ENCODE measurements at places on chromosomes 4 and X. TPM values are rescaled to one million over a fixed set of nuclear protein-coding genes. Genes with fewer than 3 reads are reported as not detected.

GRCh38 chr4:36747277-36748129 is 466.1 kb downstream of the DTHD1 start:
- no peaks in the 10 kb centered on the region for H3K4me1 ChIP-seq
- no peaks in the 10 kb centered on the region for H3K36me3 ChIP-seq
- DNase-seq: no peak
- H3K27ac ChIP-seq: no peak overlapping the region
- no peak overlapping the region for H3K4me3 ChIP-seq
- H3K27me3 ChIP-seq: no peaks in the 10 kb centered on the region

The ART3 gene
- not detected for total RNA-seq

The CWH43 gene
- total RNA-seq: not detected

DNA sequence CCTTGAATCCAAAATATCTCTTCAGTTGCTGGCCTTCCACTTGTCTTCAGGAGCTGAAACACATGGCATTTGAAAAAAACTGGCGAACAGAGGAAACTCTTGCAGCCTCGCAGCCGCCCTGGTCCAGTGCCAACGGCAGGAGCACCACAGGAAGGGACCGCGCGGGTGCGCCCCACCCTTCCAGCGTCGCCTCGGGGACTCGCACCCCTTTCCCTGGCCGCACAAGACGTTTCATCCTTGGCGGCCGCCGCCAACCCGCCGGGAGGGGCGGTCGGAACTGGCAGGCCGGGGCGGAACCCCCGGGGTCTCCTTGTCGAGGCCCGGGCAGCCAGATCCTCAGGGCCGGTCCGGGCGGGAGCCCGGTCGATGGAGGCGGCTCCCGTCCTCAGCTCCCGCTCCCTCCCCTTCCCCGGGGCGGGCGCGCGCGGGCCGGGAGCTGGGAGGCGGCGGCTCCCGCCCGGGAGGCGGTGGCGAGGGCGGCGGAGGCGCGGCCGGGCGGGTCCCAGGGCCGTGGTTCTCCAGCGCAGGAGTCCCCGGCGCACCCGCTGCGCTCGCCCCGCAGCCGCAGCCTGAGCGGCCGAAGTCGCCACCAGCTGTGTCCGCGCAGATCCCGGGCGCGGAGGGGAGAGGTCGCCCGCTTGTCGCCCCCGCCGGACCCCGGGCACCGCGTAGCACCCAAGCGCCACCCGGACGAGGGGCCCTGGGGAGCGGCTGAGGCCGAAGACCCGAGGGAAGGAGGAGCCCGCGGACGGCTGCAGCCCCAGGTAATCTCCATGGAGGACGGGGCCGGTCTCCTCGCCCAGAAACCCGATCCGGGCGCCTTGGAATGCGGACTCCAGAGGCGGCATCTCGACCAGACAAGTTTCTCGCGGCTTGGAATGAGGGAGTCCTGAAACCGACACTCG is 886 bp upstream of the NDST3 start:
- H3K27ac ChIP-seq: no peak overlapping the region
- H3K36me3 ChIP-seq: no peaks in the 10 kb centered on the region

DNA sequence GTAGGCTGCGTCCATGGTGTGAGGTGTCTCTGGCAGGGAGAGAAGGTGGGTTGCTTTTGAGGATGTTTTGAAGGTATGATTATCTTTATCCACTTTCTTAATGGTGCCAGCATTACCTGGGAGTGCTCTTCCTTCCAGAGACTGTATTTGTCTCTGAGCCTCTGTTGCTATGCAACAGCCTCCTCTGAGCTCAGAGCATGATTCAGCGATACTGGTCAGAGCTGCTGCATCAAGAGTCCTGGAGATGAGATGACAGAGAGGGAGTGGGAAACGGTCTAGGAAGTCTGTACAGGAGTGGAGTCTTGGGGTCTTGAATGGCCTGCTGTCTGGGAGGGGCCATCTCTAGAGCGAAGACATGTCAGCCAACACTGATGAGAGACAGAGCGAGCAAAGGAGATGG is 104.4 kb upstream of the RAB40AL start:
- H3K27me3 ChIP-seq: no peaks in the 10 kb centered on the region
- no peak overlapping the region for H3K4me3 ChIP-seq
- no peak for DNase-seq
- H3K27ac ChIP-seq: no peak overlapping the region
- no peaks in the 10 kb centered on the region for H3K36me3 ChIP-seq

- H3K4me3 ChIP-seq: no peak overlapping the region
- no peaks in the 10 kb centered on the region for H3K4me1 ChIP-seq
- no peaks in the 10 kb centered on the region for H3K36me3 ChIP-seq
Observed at GRCh38 chr4:112531146-112531545, 15.2 kb upstream of the NEUROG2 start.

The ADH6 gene
- not detected for total RNA-seq

DNA sequence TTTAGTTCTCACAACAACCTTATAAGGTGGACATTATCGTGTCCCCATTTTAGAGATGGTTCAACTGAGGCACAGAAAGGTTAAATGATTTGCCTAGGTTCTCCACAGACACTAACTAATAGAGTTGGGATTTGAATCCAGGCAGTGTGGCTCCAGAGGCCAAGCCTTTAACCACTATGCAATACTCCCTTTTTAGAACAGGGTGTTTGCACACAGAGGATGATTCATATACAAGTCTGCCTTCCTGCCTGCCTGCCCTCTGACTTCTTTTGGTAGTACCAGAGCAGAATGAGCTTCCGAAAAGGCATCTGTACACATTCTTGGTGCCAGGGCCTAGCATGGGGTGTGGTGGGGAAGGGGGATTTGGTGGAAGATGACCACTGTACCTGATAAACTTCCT is 150.8 kb upstream of the ARHGEF9 start:
- no peaks in the 10 kb centered on the region for H3K27me3 ChIP-seq
- DNase-seq: no peak
- no peaks in the 10 kb centered on the region for H3K4me1 ChIP-seq
- H3K27ac ChIP-seq: no peak overlapping the region

The DCX gene
- not detected for total RNA-seq

DNA sequence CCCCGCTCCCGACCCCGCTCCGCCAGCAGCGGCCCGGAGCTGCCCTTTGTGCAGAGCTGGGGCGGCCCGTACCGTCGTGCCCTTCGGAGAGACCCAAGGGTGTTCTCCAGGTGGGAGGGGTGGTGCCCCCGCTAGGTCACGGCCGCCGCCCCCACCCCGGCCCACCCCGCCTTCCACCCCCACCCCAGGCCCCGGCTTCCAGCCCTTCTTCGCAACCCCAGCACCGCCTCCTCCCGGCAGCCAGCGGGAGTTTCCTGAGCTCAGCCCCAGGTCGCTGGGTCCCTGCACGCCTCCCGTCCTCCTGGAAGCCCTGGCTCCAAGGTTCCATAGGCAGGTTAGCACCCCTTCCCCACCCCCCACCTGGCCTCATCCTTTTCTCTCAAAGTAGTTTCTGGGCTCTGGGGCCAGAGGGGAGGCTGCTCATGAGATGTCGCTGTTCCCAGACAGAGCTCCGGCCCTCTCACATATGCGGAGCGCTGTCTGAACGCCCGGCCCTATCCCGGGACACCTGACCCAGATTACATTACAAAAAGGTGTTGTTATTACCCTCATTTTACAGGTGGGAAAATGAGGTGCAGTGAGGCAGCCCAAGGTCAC is 25.2 kb upstream of the FGFR3 start:
- no peak for DNase-seq
- no peaks in the 10 kb centered on the region for H3K27me3 ChIP-seq
- H3K4me1 ChIP-seq: no peaks in the 10 kb centered on the region
- no peak overlapping the region for H3K4me3 ChIP-seq
- no peaks in the 10 kb centered on the region for H3K36me3 ChIP-seq

DNA sequence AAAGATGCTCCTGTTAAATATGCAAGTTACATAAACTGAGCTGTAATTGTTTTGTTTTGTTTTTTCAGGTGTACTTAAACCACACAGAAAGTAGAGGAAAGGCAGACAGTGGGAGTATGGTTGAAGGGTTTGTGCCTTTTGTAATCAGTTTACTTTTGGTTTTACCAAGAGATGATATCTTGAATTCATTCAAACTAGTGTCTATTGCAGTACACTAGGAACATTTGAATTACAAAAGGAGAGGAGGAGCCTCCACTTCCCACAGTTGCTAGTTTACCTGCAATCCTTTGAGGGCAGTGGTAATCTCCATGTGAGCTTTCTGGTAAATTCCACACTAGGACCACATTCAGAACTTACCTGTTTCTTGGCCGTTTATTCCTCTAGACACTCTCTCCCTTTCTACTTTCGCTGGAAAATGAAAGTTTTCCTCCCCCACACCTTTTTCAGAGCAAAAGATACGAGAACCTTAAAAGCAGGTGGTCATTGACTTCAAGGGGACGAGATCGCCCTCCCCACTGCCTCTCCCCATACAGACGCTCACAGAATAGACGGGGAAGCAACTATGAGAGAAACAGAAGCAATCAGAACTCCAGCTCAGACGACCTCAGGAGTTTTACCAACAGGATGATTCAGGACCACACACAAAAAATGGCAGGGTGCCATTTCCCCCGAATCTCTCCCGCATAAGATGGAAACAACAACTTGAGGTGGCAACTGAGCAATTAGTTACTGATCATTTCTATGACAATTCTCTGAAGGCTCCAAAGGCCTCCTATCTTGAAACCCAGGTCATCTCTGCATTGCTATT is 3.3 kb downstream of the RBM47 start:
- DNase-seq: no peak
- no peaks in the 10 kb centered on the region for H3K36me3 ChIP-seq
- H3K4me3 ChIP-seq: no peak overlapping the region
- H3K4me1 ChIP-seq: no peaks in the 10 kb centered on the region

The SSX4B gene
- total RNA-seq: not detected

DNA sequence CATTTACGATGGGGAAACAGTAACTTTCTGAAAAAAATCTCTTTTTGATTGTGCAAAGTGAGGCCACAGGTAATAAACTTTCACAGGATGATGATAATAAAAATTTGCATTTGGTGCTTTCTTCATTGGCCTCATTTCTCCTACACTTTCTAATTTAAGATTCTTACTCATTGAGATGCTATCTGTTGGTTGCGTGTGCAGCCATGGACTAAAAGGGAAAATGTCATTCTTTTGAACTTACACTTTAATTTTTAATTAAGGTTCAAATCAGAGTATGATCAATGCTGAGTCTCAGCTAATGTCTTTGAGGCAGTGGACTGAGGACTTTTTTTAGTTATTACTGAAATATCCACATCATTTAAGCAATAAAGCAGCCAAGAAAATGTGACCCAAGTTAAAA is 87.6 kb downstream of the SEL1L3 start:
- H3K4me3 ChIP-seq: no peak overlapping the region
- H3K36me3 ChIP-seq: no peaks in the 10 kb centered on the region
- no peaks in the 10 kb centered on the region for H3K4me1 ChIP-seq

GRCh38 chrX:47579537-47579936 is 2.7 kb upstream of the TIMP1 start:
- no peak overlapping the region for H3K27ac ChIP-seq
- peaks cover 17% of the 10 kb centered on the region for H3K4me1 ChIP-seq
- no peak for DNase-seq

DNA sequence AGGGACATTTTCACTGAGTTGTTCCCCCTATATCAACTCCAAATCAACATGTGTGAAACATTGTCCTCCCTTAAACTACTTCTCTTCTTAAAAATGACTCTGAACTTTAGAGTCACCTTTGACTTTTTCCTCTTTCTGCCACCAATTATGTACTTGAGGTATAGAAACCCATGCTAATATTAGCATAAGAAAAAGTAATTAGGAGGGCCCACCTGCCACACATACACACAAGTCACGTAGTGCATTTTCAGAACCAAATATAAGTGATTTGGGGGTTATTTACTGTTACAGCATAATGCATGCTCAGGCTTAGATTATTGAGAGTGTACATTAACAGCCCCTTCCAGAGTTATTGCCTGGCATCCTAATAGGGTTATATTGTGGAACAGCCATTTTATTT is 432.7 kb downstream of the ZIC3 start:
- H3K4me1 ChIP-seq: no peaks in the 10 kb centered on the region
- no peak overlapping the region for H3K27ac ChIP-seq
- no peak for DNase-seq

GRCh38 chr4:184757810-184758209 is 23.9 kb upstream of the CENPU start:
- H3K4me3 ChIP-seq: no peak overlapping the region
- no peaks in the 10 kb centered on the region for H3K36me3 ChIP-seq
- H3K27ac ChIP-seq: no peak overlapping the region
- DNase-seq: no peak
- H3K4me1 ChIP-seq: peaks cover 5% of the 10 kb centered on the region

The CLDN2 gene
- not detected for total RNA-seq

The HELQ gene
- total RNA-seq: 40.4 TPM

The ENOX2 gene
- 10.3 TPM for total RNA-seq

The APBB2 gene
- 0.42 TPM for total RNA-seq

GRCh38 chrX:11429538-11430085 is 136.4 kb downstream of the AMELX start:
- H3K36me3 ChIP-seq: no peaks in the 10 kb centered on the region
- H3K4me1 ChIP-seq: no peaks in the 10 kb centered on the region
- no peaks in the 10 kb centered on the region for H3K27me3 ChIP-seq
- H3K4me3 ChIP-seq: no peak overlapping the region
